ENCODE measurements at places on chromosomes 1 and 21.

DNA sequence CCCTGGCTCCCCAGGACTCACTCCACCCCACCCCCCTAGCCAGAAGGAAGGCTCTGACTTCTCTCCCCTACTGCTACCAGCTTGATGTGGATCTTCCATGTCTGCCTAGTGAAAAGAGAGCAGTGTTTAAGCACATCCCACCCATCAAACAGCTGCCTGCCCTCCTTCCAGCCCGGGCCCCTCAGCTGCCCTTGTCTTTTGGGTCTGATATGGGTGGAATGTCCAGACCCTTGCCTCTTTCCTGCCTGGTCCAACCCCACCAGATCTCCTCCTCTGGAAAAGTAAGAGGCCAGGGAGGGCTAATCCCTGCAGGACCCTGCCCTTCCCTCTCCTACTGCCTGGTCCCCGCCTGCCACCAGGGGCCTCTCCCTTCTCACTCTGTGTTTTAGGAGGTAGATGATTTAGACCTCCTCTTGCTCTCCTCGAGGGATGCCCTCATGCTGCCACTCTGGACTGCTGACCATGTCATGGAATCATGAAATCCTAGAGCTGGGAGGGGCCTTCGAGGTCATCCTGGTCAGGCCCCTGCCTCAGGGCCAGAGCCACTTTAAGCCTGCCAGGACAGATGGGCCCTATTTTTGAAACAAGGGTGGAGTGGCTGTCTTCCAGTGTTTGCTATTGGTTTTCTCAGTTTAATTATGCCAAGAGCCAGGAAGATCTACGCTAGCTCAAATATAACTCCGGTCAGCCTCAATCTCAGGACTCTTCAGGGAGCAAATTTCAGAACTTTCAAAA, 15.8 kb upstream of the HSPG2 start:
- no peak for DNase-seq

- DNase-seq, result no peak
Observed at GRCh38 chr1:59601041-59601441, 213.7 kb upstream of the HOOK1 start.

DNA sequence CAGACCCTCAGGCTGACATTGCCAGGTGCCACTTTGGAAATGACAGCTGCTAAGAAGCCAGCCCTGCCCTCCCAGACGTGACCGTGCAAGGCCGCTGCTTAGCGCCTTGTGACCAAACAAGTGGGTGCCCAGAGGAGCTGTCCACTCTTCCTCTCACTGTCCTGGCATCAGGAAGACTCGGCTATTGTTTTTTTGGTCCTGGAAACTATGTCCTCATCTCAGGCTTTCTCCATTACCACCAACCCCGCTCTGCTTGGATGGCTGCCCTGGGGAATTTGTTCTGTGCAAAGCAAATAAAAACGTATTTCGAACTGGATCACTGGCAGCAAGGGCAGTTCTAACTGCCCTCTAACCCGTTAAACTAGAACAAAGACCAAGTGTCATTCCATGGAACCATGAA, 13.7 kb upstream of the TENT5C start:
- DNase-seq, result no peak

- no peak for DNase-seq
Observed at GRCh38 chr1:34690269-34690668, 64.6 kb upstream of the GJB5 start.

- DNase-seq, result no peak
Observed at GRCh38 chr1:104932030-104932915, 1182.6 kb downstream of the AMY1C start.

DNA sequence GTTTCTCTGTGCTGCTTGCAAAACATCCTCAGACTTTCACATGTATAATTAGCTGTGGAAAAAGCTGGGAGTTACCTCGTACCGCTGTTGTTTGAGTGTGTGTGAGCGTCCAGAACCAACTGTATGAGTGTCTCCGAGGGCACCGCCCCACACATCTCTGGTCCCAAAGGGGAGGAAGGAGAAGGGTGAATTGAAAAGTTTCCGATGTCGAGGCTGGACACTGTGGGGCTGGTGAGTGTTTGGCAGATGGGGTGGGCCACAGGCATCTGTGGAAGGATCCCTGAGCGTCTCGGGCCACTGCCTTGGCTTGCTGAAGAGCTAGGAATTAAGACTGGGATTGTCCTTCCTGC, 1.2 kb downstream of the ATP2B4 start:
- DNase-seq, result peak; percentile 62
